ENCODE measurements at places on chromosomes 5 and 9.

GRCh38 chr5:142069606-142070399, 38.8 kb upstream of the NDFIP1 start:
- no peak for DNase-seq

GRCh38 chr9:28293369-28294090, 720.2 kb upstream of the C9orf72 start:
- DNase-seq, result no peak

DNA sequence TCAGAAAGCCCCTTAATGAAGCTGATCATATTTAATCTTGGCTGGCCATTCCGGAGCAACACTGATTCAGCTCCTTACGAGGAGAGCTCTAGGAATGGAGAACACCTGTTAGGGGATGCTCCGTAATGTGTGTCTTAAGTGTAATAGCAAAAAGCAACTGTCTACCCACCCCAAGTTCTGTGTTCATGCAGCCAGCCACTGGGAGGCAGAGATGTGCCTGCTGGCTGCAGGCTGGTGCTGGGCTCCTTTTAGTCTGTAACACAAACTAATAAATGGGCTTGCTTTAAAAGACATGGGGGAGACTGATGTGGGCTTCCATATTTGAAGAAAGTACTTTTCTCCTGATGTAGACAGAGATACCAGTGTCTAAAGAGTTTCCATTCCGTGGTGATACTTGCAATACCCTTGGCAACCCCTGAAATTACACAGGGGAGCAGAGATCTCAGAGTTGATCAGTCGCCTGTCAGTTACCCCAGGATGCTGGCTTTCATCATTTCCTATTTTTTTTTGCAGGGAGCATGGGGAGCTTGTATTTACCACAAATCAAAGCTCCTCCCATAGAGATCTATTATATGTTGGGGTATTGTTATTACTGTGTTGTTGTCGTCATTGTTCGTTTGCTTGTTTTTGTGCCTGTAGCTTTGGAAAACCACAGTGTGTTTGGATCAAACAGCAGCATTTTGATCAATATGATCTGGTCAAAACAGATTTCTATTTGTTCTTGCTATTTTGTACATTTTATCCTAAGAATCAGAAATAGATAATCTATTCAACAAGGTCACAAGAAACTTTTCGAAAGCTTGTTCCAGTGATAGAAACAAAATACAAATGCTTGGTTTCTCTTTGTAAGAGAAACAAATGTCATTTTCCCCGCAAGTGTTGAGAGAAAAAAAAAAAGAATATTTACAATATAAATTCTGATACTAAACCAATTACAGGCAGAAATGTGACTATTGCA, 65.8 kb downstream of the MTX3 start:
- peak; percentile 3 for DNase-seq

- no peak for DNase-seq
Measured at GRCh38 chr5:65102371-65102975, 333.7 kb downstream of the CWC27 start.

DNA sequence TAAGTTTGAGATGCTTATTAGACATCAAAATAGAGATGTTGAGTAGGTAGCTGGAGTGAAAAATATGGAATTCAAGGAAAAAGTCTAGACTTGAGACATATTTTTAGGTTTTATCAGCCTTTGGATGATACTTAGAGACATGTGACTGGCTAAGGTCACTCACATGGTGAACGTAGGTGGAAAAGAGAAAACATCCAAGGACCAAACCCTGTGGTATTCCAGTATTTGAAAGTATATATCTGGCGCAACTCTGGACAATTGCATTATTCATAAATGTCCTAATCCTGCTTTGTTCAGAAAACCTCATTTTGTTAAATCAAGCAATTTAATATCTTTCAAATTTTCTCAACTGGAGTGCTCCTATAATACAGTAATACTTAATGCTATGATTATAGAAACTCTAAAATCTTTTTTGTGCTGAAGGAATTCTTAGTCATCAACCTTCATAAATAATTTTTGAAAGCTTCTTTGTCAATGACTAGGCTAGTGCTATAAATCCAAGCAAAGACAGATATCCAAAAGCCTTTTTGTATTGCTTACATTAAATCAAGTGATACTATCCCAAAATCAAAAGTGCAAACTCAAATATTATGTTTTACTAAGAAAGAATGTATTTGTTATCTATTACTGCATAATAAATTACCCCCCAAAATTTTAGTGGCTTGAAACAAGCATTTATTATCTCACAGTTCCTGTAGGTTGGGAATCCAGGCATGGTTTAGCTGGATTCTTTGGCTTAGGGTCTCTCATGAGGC, 452.0 kb downstream of the ENC1 start:
- no peak for DNase-seq

DNA sequence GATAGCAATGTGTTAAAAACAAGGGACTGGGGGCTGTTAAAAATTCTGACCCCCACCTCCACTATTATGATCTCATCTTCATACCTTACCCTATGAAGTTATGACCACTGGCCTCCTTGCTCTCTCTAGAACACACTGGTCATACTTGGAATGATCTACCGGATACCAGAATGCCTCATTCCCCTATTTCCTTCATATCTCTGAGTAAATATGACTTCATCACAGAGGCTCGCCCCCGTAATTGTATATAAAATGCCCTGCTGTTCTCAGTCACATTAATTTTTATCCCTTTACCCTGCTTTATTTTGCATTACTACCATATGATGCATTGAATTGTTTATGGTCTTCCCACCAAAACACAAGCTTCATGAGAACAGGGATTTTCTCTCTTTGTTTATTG, 29.2 kb downstream of the IZUMO3 start:
- DNase-seq, result no peak

DNA sequence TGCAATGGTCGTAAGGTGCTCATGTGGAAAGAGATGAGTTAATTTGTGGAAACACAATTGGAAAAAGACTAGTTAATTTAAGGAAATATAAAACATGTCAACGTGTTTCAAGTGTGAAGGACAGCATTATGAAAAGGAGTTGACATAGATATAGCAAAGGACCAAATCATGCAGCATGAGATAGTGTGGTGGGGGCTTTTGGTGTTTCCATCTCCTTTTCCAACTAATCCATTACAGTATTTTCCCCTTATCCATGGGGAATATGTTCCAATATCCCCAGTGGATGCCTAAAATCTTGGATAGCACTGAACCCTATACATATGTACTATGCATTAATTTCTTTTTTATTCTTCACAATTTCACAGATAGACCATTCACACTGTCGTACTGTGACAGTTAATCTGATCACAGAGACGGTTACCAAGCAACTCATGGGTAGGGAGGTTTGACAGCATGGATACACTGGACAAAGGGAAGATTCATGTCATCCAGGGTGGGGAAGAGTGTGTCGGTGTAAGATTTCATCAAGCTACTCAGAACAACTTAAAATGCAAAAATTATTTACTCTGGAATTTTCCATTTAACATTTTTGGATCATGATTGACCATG, 238.6 kb downstream of the CDH12 start:
- DNase-seq, result no peak

- DNase-seq, result no peak
Measured at GRCh38 chr9:72633966-72634365, 112.6 kb downstream of the TMC1 start.

GRCh38 chr9:134348404-134349155, 22.3 kb downstream of the RXRA start:
- DNase-seq, result no peak

- no peak for DNase-seq
Measured at GRCh38 chr5:136018814-136019783, 9.7 kb upstream of the TGFBI start.

- DNase-seq, result no peak
Measured at GRCh38 chr5:139183502-139183901, 14.7 kb downstream of the SIL1 start.

GRCh38 chr5:152864991-152865390, 459.9 kb upstream of the NMUR2 start:
- no peak for DNase-seq

- no peak for DNase-seq
Measured at GRCh38 chr9:5499889-5500398, 10.4 kb upstream of the PDCD1LG2 start.

DNA sequence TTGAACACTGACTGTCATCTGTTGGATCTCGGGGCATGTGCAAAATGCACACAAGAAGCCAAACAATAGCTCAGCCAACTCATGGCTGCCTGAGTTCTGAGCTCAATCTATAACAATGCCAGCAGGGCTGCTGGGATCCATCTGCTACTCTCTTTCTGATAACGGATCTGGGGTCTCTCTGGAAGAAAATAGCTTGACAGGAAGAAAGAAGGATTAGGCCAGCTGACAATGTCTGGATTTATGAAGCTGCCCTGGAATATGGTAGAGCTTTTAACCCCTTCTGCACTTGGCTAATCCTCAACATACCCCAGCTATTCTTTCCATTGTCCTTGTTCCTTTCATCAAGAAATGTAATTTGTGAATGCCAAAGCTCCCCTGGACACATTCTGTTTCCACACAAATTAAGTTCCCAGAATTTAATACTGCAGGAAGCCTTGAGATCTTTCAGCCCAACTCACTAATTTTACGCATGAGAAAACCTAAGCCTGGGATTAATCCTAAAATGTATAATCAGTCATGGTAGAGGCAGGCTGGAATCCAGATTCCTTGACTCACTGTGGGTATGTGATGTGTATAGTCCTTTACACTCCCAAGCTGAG, 62.7 kb upstream of the PCA3 start:
- DNase-seq, result no peak

GRCh38 chr5:57529864-57530263, 47.3 kb upstream of the ACTBL2 start:
- DNase-seq, result no peak

GRCh38 chr5:134083517-134083916, 31.0 kb upstream of the TCF7 start:
- DNase-seq, result no peak

GRCh38 chr9:70112981-70113380, 69.3 kb downstream of the MAMDC2 start:
- no peak for DNase-seq

GRCh38 chr5:61306531-61307131, 25.4 kb upstream of the ZSWIM6 start:
- DNase-seq, result no peak

- DNase-seq, result no peak
Measured at GRCh38 chr9:69307446-69308205, 17.4 kb upstream of the ENTREP1 start.

DNA sequence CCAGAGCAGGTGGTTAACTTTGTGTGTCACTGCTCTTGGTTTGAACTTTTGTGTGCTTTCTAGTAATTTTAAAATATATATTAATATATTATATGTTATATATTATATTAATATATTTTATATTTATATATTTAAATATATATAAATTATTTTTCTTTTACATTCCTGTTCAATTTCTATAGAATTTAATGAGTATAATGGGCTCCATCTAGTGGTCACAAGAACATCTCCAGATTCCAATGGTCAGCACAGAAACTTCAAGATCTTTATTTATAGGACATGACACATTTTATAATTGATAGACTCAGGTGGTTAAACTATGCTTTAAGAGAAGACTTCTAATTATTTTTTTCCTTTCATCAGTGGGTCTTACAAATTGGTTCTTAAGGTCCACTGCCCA, 39.1 kb downstream of the COL23A1 start:
- no peak for DNase-seq

DNA sequence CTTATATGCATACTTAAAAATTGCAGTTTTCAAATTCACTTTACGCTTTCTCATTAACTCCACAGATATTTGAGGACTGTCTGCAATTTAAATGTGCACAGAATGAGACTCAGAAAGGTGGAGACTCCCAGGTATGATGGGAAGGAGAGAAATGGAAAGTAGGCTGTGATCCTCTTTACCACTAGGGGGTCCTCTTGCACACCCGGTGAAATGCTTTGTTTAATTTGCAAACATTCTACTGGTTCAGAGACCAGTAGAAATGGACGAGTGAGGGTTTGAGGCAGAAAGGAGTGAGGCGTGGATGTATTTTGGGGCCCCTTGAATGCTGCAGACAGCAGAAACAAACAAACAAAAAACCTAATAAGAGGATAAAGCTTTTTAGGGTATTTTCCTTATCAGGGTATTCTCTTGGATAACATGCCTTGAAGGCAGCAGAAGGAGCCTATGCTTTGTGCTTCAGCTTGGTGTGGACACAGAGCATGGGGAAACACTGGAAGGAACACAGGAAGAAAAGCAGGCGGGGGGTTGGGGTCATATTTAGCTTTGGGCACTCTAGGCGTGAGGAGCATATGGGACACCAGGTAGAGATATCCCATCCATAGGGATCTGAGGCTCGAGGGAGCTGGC, 410.1 kb downstream of the DMRT2 start:
- DNase-seq, result no peak

DNA sequence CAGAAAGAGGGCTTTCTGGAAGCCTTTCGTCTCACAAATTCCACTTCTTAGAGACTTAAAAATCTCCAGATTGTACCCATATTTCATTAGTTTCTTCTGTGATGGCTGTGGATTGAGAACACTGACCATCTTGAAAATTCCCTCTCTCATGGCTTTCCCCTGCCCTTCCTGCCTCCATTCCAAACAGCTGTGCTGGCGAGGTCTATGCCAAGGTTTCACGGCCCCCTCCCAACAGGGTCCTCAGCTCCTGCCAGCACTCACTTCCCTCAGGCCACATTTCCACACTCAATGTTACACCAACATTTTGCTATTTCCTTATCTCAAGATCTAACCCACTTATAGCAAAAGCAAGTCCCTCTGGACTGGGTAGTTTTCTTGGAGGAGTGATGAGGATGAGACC, 40.3 kb upstream of the EQTN start:
- DNase-seq, result no peak

- DNase-seq, result no peak
Measured at GRCh38 chr9:70262366-70262765, 3.6 kb downstream of the SMC5 start.

GRCh38 chr9:78858266-78858665, 561.3 kb downstream of the PSAT1 start:
- no peak for DNase-seq

DNA sequence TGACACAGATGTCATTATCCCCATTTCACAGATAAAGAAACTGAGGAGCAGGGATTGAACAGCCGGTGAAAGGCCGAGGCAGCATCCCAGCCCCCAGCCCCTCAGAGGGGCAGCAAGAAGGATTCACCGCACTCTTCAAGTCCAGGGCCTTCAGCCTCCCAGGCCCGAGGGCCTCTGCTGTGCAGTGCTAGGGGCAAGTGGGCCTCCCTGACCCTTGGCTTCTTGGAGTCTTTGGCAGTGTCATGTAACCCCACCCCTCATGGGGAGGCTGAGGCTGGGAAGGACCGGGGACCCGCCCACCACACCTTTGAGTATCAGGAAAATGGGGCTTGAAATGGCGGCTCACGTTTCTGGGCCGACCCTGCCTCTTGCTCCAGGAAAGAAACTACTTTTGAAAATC, 28.7 kb upstream of the RXRA start:
- no peak for DNase-seq

GRCh38 chr9:127154003-127154389, 31.6 kb upstream of the ANGPTL2 start:
- DNase-seq, result no peak

- DNase-seq, result no peak
Measured at GRCh38 chr5:132064140-132064539, 3.7 kb downstream of the IL3 start.

DNA sequence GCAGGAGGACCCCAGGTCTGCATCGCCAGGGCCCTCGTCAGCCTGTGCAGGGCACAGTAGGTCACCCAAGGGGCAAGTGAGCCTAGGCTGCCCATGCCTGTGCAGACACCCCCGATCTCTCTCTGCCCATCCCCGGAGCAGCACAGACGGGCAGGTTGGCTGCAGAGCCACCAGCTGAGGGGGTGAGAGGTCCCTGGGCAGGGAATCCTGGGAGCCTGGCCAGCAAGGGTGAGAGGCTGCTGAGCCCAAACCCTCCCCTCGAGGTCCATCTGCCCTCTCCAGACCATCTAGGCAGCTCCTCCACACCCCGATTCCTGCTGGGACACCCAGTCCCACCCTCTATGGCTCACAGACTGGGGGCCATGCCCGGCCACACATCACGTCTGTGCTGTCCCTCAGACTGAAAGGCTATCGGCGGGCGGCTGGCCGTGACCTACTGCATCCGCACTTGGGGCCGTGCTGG, 2.8 kb upstream of the DPP7 start:
- DNase-seq, result no peak

All from activated CD4-positive, alpha-beta T cell treated with anti-CD3 and anti-CD28 coated beads, Interleukin-2, amount 50 U/mL, for 1 hour (primary cell).